ENCODE measurements at places on chromosomes 5 and 9.

DNA sequence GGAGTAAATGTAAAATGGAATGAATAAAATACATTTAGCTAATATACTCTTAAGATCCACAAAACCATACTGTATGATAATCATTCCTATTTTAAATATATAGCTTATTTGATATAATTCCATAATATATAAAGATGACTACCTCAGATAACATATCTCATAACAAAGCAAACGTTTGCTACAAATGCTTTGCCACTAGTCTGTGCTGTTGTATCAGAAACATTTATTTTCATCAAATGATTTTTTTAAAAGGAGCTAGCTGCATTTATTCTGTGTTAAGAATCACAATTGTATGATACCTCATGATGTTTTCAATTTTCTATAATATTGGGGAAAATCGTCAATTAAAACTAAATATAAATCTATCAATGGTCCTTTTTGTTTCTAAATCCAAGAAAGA, 567.2 kb downstream of the PTPRD start:
- DNase-seq = peak; percentile 31

- no peak for DNase-seq
Observed at GRCh38 chr9:92094655-92095054, 20.6 kb downstream of the SPTLC1 start.

- DNase-seq = no peak
Observed at GRCh38 chr5:168305281-168305680, 13.8 kb downstream of the WWC1 start.

GRCh38 chr9:98596486-98596885, 112.2 kb downstream of the GABBR2 start:
- no peak for DNase-seq

Measured in NCI-H526 (cell line).